ENCODE measurements at places on chromosomes 4 and X. TPM values are rescaled to one million over a fixed set of nuclear protein-coding genes. Genes with fewer than 3 reads are reported as not detected.

GRCh38 chrX:3548765-3549391 lies 164.6 kb downstream of the PRKX start:
- no peak for DNase-seq

Gene F8A2
- 1.0 TPM for total RNA-seq

DNA sequence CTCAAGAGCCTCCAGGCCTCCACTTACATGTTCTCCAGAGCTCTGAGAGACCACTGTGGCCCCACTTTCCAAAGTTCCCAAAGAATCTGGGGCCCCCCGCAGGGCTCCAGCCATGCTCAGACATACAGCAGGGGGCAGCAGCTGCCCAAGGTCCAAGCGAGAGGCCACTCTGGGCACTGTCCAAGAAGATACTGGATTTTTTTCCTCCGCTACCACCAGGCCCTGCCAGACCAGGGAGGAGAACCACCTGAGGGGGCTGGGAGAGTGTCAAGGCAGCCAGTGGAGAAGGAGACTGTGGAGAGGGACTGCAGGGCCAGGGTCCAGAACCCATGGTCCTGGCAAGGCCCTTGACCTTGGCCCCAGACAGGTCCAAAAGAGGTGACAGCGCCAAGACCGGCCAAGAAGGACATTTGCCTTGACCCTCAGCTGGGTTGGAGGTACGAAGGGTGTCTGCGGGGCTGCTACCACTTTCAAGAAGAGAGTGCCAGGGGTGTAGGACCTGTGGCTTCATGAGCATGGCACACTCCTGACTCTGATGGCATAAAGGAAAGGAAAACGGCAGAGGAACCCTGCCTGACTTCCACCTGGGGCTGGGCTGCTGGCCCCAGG lies 5.3 kb downstream of the EMD start:
- DNase-seq = no peak

DNA sequence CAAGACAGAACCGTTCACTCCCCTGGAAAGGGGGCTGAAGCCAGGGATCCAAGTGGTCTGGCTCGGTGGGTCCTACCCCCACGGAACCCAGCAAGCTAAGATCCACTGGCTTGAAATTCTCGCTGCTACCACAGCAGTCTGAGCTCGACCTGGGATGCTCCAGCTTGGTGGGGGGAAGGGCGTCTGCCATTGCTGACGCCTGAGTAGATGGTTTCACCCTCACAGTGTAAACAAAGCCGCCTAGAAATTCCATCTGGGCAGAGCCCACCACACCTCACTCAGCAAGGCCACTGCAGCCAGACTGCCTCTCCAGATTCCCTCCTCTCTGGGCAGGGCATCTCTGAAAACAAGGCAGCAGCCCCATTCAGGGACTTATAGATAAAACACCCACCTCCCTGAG lies 13.4 kb upstream of the PBDC1 start:
- no peak for DNase-seq

DNA sequence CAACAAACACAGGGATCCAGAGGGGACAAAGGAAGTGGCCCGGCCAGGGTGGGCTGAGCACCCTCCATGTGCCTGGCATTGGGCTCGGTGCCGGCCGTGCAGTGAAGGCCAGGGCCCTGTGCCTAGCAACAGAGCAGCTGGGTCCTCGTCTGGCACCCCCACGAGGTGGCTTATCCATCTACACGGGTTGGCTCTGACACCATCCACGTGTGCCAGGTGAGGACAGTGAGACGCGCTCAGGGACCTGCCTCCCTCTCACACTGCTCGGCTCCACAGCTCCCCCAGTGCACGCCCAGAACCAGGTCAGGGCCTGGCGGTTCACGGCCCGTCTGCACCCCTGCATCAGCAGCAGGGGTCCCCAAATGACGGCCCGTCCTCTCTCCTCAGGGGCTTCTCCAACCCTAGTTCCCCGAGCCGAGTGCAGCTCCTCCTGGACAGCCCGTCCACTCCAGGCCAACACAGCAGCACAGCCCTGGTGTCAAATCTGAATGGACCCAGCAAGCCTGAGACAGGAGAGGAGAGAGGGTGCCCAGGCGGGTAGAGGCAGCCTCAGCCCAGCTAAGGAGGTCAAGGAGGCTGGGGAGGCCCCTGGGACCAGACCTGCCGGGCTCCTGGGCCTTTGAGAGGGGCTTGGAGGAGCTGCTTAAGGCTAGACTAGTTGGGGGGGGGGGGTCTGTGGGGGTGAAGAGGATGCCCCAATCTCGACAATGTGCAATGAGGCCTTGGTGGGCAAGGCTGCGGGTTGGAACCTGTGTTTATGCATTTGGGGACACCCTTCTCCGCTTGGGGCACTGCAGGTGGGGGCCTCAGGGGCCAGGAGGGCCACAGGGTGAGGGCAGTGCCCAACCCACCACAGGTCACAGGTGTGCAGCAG lies 113.6 kb downstream of the FAM53A start:
- DNase-seq = no peak

Gene GLOD5
- total RNA-seq = not detected
